Uterus (tissue), 4 donors: ENCODE measurements at places on chromosomes 7 and 10.

- DNase-seq: no peak
Observed at GRCh38 chr10:54691331-54691730, 109.7 kb downstream of the PCDH15 start.

DNA sequence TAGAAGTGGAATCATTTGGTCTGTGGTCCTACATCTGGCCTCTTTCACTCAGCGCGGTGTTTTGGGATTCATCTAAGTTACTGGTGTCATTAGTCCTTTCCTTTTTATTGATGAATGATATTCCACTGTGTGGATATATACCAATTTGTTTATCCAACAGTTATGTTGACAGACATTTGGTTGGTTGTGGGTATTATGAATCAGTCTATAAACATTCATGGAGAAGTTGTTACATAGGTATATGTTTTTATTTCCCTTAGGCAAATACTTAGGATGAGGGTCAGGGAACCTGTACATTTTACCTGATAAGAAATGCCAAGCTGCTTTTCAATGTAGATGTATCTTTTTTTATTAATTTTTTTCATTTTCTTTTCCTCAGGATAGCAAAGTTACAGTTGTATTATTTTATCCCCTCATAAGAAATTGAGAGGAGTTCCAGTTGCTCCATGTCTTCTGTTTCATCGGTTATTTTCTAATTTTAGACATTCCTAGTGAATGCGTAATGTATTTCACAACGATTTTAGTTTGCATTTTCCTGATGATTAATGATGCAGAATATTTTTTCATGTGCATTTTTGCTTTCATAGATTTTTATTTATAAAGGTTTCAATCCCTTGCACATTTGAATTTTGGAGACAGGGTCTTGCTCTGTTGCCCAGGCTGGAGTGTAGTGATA lies 203.8 kb upstream of the SH2B2 start:
- DNase-seq: no peak

- DNase-seq: no peak
Observed at GRCh38 chr10:89668386-89669071, 23.5 kb upstream of the PANK1 start.

GRCh38 chr7:3000566-3000965 lies 43.1 kb downstream of the CARD11 start:
- no peak for DNase-seq

DNA sequence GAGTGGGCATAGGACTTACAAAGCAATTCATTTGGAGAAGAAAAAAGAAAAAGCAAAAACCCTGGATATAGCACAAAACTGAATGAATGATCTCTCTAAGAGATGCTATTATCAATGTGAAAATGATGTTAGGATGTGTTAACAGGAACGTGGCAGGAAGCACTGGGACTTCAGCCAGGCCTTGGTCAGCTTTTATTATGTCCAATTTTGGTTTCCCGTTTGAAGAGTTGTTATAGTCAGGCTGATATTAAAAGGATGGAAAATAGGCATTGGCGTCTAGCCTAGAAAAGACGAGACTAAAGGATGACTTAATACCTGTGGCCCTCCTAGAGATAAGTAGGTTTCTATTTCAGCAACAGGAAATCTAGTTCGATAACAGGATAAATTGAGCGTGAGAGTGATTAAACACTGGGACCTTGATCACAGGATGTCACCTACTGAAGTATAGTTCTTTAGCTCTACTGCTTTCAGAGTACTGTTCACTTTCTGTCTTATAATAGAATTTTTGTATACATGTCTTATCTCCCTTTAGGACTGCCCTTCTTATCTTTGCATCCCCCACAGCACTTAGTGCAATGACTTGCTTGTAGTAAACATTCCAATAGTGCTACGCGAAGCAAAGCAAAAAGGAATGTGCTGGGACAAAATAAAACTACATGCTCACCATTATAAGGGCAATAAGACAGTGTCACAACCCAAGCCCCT lies 99.8 kb upstream of the AGBL3 start:
- peak; percentile 82 for DNase-seq

- DNase-seq: no peak
Observed at GRCh38 chr7:78510580-78511188, 712.1 kb downstream of the PHTF2 start.

DNA sequence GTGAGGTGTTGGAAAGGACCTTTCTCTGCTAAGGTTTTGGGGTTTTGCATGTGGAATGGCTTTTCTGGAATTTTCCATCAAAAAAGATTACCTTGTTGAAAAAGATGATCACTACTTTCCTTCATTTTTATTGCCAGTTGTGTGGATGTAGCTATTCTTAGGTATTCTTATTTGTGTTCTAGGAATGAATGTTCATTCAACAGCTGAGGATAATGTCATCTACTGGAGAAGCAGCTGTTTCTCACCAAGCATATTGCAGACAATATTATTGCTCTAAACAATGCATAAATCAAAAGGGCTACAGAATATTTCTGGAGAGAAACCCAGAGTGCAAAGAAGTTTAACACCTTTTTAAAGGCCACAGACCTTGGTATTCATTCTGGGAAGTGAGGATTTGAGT lies 145.6 kb upstream of the CALCR start:
- no peak for DNase-seq

- no peak for DNase-seq
Observed at GRCh38 chr10:29591651-29591968, 43.2 kb downstream of the SVIL start.

DNA sequence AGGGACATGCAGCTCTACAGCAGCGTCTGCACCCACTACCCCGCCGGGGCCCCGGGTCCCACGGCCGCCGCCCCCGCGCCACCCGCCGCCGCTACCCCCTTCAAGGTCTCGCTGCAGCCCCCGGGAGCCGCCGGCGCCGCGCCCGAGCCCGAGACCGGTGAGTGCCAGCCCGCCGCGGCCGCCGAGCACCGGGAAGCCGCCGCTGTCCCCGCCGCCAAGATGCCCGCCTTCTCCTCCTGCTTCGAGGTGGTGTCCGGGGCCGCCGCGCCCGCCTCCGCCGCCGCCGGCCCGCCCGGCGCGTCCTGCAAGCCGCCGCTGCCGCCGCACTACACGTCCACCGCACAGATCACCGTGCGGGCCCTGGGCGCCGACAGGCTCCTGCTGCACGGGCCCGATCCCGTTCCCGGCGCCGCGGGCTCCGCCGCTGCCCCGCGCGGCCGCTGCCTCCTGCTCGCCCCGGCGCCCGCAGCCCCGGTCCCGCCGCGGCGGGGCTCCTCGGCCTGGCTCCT lies 631 bp downstream of the OTUD1 start:
- DNase-seq: peak; percentile 21

DNA sequence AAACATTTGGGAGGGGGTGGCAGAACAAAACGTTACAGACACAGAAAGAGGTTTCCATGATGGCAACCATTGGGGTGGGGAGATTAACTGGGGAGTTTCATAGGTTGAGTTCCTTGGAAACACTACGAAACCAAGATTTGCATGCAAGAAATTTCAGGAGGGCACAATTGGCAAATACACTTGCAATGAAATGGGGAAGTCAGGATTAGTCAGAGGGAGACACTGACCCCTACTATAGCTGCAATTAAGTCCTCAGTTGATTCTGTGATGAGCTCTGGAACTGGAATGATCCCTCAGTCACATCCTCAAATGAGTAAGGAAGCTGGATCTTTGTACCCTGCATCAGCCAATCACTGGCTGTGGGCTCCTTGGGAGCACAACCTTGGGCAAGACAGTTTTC lies 22.1 kb downstream of the CPEB3 start:
- DNase-seq: no peak

DNA sequence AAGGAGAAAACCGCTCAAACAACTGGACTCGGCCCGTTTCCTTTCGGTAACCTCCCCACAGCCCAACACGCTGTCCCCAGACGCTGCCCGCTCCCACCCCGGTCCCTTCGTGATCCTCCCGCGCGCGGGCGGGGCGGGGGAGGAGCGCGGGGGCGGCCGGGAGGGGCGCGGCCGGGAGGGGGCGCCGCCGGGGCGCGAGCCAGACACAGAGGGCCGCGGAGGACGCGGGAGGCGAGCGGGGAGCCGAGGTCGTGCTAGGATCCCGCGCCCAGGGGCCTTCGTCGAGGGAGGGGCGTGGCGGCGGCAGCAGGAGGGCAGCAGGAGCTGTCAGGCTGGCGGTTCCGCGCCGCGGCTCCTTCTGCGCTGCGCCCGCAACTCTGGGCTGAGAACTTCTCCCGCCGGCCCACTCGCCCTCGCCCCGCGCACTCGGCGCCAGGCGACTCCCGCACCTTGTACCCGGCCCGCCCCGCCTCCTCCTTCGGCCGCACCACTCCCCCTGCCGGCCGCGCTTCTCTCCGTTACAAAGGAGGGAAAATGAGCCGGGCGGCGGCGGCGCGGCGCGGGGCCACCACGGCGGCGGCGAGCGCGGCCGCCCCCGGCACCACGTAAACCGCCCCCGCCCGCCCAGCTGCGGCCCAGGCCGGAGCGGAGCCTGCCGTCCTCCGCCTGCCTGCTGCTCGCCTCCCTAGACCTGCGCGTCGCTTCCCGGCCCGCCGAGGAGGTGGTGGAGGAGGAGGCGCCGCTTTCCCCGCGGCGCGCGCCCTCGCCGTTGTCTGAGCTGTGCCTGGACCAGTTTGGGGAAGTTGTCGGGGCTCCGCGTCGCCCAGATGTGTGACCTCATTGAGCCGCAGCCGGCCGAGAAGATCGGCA lies at the start of gene CDK14:
Gene CDK14, plus strand, starts transcription at position 521 of the 870 bp plus-strand sequence. Its CDS starts 307 bp downstream, at position 828.
- peak; percentile 77 for DNase-seq

GRCh38 chr10:116038259-116038658 lies 234.7 kb downstream of the GFRA1 start:
- peak; percentile 51 for DNase-seq

DNA sequence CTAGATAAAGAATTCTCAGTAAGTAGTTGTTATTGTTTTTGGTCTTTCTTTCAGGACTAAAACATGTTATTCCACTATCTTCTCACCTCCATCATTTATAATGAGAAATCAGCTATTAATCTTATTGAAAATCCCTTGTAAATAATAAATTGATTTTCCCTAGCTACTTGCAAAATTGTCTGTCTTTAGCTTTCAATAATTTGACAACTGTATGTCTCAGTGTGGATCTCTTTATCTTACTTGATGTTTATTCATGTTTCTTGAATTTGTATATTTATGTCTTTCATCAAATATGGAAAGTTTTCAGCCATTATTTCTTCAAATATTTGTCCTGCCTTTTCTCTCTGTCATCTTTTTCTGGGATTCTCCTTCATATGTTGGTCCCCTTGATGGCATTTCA lies 117.1 kb upstream of the ANTXRL start:
- no peak for DNase-seq
